ENCODE measurements at places on chromosomes 12 and 14.
A peak's percentile ranks its signal among the peaks of the same experiment; 100 is the strongest.

DNA sequence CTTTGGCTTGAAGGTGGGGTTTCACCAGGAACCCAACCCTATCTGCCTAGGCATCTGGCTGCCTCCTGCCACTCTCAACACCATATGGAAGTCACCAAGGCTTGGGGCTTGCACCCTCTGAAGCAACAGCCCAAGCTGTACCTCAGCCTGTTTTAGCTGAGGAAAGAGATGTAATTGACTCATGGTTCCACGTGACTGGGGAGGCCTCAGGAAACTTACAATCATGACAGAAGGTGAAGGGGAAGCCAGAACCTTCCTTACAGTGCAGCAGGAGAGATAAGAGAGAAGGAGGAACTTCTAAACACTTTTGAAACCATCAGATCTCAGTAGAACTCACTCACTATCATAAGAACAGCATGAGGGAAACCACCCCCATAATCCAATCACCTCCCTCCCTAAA is 26.9 kb downstream of the GLIPR1L1 start:
- no peak for DNase-seq

GRCh38 chr14:55921511-55921910 is 196.7 kb upstream of the PELI2 start:
- no peak for DNase-seq

- DNase-seq, result no peak
Measured at GRCh38 chr12:115267464-115267863, 583.5 kb upstream of the TBX3 start.

GRCh38 chr12:9961106-9961505 is 10.1 kb upstream of the CLEC12A start:
- no peak for DNase-seq

DNA sequence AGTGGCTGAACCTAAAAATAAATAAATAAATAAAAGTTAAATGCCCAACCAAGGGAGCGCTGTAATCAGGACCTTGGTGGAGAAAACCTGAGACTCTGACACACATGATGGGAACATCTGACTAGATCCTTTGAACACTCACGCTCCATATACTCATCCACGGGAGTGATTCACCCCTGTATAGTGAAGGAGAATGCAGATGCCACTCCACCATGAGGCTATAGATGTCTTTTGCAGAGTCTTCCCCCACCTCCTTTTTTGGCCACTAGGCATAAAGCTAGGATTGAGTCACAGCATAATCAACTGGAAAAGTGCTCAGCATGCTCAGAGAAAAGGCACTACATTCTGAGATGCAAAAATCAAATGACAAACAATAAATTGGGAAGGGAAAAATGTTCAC is 19.0 kb downstream of the ADAM20 start:
- no peak for DNase-seq

- DNase-seq, result peak; percentile 58
Measured at GRCh38 chr12:124082687-124083086, 109.7 kb downstream of the ZNF664 start.

DNA sequence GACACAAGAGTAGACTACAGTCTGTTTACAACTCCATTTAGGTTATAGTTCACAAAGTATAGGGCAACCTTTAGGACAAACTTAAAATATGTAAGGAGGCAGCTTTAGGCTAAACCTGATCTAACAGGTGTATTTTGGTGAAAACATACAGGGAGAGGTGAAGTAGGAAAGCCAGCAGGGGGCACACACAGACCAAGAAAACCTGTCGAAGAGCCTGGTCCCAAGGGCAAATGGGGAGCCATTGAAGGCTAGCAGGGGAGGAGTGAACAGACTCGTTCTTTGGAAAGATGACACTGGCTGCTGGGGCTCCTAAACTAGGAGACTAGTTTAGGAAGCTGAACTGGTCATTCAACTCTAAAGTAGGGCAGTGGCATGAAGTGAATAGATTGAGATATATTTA is 138.8 kb upstream of the WSCD2 start:
- peak; percentile 68 for DNase-seq

GRCh38 chr12:113870035-113870434 is 96.1 kb downstream of the RBM19 start:
- no peak for DNase-seq

DNA sequence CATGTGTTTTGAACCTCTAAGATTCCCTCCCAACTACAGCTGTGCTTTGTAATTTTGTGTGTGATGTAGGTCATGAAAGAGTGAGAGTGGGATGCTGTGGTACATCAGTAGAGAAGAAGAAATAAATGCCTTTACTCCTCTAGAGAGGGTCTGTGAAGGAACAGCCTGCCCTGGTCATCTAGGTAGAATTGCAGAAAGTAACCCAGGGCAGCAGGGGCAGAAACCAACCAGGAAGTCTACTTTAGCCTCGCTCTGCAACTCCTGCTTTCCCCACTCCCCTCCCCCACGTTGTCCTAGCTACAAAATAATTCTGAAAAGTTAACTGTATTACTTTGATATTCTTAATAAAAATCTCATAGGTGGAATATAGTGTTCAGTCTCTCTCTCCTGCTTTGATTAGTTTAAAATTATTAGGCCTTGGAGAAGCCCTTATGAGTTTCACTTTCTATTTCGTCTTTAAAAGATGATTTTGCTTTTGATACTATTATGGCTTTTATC is 7.5 kb downstream of the TBK1 start:
- no peak for DNase-seq

DNA sequence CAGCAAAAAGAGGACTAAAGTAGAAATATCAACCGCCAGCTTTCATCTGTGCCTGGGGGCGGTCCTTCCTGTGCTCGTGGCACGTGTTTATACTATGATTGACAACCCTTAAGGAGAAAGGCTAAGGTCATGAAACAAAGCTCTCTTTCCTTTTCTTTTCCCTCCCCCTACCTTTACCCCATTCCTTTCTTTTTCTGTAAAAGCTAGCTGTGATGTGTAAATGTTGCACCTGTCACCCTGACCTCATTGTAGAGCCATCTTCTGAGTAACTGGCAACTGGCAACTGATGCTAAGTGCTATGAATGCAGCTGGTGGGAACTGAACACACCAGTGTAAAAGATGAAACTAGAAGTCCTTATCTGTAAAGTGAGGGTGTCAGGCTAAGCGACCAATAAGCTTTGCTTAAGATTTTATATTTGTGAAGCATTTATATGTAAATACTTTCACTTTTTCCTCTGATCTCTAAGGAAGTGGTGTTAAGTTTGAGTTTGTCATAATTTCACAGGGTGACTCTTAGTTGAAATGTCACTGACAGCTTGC is 102.8 kb upstream of the BCAT1 start:
- no peak for DNase-seq

- no peak for DNase-seq
Measured at GRCh38 chr12:15698377-15698871, 90.8 kb downstream of the EPS8 start.

DNA sequence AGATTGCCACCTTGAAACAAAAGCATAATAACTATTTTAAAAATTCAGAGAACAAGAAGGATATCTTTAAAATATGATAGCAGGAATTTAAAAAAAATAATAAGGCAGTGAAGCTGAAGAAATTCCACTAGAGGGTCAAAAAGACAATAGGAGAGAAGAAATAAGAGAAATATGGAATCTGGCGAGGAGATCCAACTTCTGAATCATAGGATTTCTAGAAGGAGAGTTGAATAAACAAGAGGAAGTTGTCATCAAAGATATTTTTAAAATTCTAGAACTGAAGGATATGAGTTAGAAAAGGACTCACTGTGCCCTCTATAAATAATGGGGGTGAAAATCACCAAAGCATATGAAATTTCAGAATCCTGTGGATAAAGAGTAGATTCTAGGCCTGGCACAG is 26.8 kb upstream of the TOMM20L start:
- DNase-seq, result no peak

DNA sequence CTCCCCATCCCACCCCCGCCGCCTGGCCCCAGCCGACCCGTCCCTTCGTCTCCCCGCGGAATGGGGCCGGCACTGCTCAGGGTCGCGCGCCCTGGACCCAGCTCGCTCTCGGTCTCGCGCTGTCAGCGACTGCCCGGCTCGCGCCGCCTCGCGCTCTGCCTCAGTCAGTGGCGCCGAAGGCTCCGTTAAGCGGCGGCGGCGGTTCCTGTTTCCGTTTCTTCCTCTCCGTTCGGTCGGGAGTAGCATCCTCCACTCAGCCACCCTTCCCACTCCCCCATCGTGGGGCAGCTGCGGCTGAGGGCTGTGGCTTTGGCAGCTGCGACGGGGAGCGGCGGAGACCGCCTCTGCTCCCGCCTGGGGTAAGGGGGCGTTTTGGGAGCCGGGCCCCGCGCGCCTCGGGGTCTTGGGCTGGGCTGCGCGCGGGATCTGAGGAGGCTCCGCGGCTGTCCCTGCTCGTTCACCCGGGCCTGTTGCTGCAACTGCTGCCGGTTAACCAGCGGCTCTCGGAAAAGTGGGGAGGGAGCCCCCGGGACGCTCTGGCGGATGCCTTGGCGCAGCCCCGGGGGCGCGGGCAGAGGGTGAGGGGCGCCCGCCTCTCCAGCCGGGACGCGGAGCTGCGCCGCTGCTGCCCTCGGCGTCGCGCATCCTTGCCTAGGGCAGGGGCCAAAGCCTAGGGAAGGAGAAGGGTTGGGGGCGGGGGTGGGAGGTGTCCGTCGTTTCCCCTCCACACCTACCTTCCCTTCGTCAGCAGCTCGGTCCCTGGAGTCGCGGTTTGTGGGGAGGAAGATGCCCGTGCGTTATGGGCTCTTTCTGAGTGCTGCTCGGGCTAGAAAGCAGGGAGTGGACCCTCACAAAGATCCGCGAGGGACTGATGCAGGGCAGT is 567 bp downstream of the FUT8 start:
- peak; percentile 23 for DNase-seq

GRCh38 chr12:110007881-110008280 is 8.7 kb downstream of the ANKRD13A start:
- no peak for DNase-seq

DNA sequence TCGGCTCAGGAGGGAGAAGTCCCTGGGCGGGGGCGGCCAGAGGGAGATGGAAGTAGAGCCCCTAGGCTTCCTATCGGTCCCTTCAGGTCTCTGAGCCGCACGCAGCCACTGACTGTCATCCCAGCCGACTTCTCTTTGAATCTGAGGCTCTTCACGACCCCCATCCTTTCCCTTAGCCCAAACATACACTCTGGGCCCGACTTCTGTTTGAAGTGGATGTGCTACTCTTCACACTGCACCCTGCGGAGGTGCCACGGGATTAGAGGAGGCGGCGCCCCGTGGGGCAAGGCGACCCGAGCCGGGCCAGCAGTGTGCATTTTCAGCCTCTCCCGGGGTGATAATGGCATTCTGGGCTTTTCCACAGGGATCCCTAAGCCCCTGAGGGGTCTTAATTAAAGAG is 6.0 kb upstream of the DACT1 start:
- DNase-seq, result no peak

- DNase-seq, result no peak
Measured at GRCh38 chr12:59834659-59835474, 239.0 kb downstream of the SLC16A7 start.

- no peak for DNase-seq
Measured at GRCh38 chr12:5102261-5102789, 58.6 kb downstream of the KCNA5 start.

GRCh38 chr12:57118711-57119271 is 7.6 kb upstream of the STAT6 start:
- DNase-seq, result no peak

- no peak for DNase-seq
Measured at GRCh38 chr14:33917661-33918060, 33.2 kb downstream of the EGLN3 start.

All from WERI-Rb-1 (cell line).